NCI-H345 (cell line): ENCODE measurements at places on chromosomes 3 and 15.
A peak's percentile ranks its signal among the peaks of the same experiment; 100 is the strongest.

- no peak for DNase-seq
Observed at GRCh38 chr15:89393056-89393455, 58.4 kb upstream of the POLG start.

DNA sequence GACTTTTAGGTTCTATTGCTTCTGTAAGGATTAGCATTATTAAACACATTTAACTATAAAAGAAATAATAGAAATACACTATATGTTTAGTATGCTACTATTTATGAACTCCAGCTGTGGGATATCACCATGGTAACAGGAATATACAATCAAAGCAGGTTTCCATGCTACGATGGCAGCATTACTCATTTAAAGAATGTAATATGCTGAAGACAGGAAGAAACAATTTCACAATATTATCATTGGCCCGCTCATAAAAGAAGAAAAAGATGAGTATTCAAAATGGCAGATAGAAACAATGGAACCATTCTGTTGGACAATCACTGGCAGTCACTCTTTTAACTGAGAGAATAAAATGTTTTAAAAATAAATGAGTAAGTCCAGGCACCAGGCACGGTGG, 153.4 kb downstream of the CBLB start:
- no peak for DNase-seq

GRCh38 chr3:183541738-183542137, 13.8 kb downstream of the KLHL6 start:
- no peak for DNase-seq

GRCh38 chr15:25385986-25386385, 52.8 kb downstream of the UBE3A start:
- DNase-seq, result no peak

DNA sequence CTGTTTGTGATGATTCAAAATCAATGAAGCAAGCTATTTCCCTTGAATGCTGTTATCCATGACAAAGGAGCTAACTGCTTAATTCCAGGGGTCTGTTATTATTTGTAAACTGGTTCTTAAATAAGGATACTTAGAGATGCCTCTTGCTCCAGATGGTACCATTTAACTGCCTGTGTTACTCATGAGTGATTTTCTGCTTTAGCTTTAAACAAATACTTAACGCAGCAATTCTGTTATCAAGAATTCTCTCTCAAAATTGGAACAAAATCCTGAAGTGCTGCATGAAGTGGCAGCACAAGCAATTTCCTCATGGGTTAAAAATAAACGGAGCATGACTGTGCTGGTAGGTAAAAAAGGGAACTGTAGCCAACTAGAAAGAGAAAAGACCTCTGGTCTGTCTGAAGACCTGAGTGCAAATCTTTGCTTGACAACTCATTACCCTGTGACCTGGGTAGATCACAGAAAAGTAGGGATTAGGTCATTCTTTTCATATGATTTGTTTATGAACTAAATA, 62.5 kb upstream of the GBE1 start:
- peak; percentile 72 for DNase-seq

GRCh38 chr3:81910244-81910852, 148.9 kb upstream of the GBE1 start:
- DNase-seq, result peak; percentile 14

DNA sequence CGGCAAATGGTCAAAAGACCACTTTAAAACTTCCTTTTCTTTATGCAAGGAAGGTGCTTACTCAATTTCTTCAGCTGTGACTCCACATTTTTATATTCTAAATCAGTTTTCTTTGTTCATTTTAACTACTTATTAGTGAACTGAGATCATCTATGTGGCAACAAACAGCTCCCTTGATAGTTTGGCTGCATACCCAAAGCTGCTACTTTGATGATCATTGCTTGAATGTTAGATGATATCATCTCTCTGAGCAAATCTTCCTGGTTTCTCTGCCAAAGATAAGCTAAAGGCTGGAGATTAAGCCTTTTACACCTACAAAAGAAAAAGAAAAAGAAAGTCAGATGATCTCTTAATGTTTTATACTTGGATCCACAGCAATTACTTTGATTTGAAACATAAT, 95.5 kb downstream of the DPH6 start:
- DNase-seq, result no peak

DNA sequence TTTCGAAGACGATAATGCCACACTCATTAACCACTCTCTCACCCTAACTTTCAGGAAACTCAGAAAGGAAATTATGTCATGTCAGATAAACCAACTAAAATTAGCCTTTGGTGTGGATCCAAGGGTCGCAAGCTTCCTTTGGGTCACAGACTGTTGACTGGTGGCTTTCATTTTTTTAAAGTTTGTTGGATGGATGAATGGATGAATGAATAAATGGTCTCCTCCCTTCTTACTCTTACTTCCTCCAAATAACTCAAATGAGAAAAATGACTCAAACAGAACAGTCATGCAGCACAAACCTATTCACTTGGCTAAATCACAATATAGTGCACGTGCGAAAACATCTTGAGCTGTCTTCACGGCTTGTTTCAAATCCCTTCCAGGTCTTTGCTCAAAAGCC, 82.9 kb upstream of the HACD2 start:
- no peak for DNase-seq

- no peak for DNase-seq
Observed at GRCh38 chr15:77921664-77922063, 155.8 kb downstream of the TBC1D2B start.

GRCh38 chr3:46071222-46071858, 44.1 kb upstream of the XCR1 start:
- no peak for DNase-seq

GRCh38 chr3:110623571-110623970, 448.0 kb upstream of the NECTIN3 start:
- DNase-seq, result no peak

- DNase-seq, result no peak
Observed at GRCh38 chr15:59688423-59688781, 718 bp downstream of the BNIP2 start.

DNA sequence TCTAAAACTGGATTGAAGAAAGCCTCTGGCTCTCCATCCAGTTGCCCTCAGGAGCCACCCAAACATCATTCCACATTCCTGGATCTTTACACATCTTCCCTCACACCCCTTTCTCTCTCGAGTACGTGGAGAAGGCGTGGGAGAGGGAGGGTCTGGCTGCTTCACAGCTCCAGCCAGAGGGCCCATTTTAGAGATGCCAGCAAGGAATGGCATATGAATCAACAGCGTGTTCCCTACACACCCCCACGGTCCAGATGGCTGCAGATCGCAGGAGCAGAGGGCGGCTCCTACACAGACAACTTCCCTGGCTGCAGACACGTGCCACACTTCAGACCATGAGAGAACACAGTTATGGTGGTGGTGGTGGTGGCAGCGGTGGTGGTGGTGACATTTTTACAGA, 280.1 kb downstream of the ERC2 start:
- DNase-seq, result no peak
